ENCODE measurements at places on chromosomes 6 and 20.
A peak's percentile ranks its signal among the peaks of the same experiment; 100 is the strongest.

DNA sequence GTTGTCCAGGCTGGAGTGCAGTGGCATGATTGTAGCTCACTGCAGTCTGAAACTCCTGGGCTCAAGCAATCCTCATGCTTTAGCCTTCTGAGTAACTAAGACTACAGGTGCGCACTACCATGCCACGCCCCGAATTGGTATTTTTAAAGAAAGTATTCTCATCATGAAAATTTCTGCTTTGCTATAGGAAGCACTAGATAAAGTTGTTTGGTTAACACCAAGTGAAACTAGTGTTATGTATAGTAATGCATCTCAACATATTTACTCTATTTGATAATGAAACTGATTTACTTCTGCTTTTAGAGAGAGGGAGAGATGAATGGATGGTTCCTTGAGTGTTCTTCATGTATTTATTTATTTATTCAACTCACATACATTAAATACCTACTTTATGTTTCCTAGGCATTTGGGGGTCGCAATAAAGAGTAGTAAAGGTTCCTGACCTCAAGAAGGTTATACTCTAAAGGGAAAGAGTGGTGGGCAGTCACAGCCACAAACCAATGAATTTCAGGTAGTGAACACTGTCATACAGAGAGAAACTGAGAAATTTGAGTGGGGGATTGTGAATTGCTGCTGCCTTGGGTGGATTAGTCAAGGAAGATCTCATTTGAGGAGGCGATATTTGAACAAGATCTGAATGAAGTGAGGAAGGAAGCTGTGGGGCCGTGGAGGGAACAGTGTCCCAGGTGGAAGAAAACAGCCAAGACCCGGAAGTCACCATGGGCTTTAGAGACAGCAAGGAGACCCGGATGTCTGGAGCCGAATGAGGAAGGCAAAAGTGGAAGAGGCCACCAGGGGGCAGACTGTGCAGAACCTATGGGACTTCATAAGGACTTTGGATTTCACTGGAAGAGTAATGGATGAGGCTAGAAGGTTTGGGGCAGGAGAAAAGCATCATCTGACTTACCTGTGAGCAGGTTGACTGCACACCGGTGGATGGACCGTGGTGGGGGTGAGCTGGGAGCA, 185.6 kb downstream of the TSHZ2 start:
- peak; percentile 21 for DNase-seq

- DNase-seq: no peak
These were observed 5.4 kb downstream of the JPH2 start for GRCh38 chr20:44181611-44182010.

- DNase-seq: no peak
These were observed 532.9 kb downstream of the CDH26 start for GRCh38 chr20:60491051-60491581.

DNA sequence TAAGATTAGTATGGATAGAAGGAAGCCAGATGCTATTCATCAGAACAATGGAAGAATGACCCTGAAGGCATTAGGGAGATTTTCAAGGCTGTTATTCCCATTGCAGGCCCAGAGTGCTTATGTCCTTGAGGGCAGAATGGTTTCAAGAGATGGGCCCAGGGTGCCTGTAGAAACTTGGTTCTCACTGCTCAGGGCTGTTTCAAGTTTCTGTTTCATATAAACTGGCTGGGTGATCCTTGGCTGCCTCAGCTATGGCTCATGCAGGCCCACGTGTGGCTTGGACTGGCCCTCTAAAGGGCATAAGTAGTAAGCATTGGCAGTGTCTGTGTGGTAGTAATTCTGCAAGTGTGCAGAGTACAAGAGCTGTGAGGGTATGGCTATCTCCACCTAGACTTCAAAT, 540.9 kb upstream of the MAN1A1 start:
- DNase-seq: no peak

GRCh38 chr6:42217157-42217518, 523 bp downstream of the MRPS10 start:
- DNase-seq: no peak

DNA sequence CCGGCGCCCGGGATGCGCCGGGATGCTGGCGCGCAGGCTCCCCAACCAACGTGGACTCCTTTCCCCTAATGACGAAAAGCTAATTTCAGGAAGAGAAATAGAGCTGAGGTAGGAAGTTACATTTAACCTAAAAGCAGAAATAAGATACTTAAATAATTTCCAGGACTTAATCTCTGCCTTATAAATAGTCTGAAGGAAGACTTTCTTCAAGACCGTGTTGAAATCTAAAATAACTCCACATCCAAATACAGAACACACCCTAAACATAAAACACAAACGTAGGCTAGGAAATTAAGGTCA, 1.3 kb downstream of the ASF1A start:
- DNase-seq: no peak

- no peak for DNase-seq
These were observed 238.9 kb downstream of the MAFB start for GRCh38 chr20:40449974-40450616.

- no peak for DNase-seq
These were observed 160.0 kb downstream of the PDE7B start for GRCh38 chr6:136011475-136011874.

DNA sequence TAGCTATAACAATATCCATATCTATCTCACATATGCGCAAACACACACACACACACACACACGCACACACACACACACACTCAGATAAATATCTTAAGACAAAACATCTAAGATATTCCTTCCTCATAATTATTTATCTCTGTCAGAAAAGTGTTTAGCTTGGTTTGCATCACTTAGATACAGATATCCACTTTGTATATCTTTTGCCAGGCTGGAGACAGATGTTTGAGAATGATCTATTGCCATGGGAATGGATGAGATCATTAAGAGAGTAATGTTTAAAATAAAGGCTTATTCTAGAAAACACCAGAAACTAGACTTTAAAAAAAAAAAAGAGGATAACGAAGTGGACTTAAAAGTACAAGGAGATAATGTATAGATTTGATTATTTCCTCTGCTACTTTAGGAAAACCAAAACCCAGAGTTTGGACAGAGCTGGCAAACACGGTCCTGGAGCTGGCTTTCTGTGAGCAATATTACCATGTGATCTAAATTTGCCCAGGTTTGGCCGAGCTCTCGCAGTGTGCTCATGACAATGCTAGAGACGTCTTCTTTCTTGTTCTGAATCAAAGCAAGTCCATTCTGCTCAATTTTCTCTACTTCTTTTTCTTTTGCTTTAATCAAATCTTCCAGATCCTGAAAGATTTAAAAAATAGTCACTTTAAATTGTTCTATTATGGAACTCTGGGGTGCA, 411.8 kb downstream of the SYNE1 start:
- no peak for DNase-seq

DNA sequence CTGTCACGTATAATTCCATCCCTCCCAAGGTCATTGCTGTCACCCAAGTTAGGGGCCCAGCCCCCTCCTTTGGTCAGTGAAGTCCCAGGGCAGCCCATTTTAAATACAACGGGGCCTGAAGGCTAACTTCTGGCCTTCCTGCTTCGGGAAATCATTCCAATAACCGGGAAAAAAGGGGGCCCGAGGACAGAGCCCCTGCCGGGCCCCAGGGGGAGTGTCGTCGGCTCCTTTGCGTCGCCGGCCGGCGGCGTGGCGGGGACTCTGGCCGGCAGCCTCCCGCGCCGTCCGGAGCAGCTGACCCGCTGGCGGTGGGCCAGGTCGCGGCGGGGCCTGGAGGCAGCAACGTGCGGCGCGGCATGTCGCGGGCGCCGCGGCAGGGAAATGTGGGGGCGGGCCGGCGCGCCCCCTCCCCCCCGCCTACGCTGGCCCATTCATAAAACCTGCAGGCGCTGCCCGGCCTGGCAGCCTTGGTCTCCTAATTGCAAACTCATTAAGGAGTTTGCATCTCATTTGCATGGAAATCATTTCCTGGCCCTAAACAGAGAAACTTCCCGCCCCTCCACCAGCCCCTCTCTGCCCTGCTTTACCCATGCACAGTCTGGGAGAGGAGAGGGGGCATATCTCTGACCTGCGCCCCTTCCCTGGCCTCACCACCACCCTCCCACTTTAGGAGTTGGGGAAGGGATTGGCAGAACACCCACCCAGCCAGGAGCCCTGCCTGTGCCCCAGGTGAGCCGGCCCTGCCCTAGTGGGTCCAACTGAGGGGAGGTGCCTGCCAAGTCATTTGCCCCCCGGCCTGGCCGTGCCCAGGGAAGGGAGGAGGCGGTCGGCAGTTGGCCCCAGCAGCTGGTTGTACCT, 50.7 kb downstream of the MRPL14 start:
- DNase-seq: no peak

- no peak for DNase-seq
These were observed 23.9 kb downstream of the CST4 start for GRCh38 chr20:23664954-23665353.

Data from RCC 7860 (cell line).